Inflammatory macrophage treated with lipopolysaccharide for 1 hour (primary cell): ENCODE measurements at places on chromosomes 7 and 10.

DNA sequence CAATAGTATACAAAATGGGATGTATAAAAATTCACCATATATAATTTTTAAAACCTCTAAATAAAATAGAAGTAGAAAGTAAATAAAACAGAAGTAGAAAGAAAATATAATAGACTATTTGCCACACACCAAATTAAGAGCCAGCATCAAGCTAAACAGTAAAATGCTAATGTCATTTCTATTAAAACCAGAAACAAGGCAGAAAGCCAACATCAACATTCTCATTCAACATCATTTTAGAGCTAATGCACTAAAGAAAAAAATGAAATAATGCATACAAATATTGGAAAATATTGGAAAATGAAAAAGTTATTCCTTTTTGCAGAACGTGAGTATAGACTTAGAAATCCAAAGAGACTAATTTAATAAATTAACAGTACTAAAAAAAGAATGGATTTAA, 23.4 kb upstream of the RELN start:
- no peak for DNase-seq

DNA sequence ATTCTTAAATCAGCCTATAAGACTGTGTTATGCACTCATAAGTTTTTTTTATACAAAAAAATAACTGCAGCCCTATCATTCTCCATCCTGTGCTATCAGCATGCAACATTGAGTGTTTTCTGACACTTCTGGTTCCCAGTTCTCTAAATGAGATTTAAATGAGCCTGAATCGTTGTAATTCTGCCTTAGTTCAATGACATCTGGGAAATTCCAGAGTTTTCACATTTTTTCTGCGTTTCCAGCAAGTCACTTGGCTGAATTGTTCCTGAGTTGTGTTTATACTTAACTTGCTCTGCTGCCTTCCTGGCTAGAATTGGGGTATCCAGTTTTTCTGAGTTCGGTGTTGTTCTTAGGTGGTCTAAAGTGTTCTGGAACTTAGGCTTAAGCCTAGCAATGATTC, 636.1 kb upstream of the FZD8 start:
- DNase-seq, result no peak

DNA sequence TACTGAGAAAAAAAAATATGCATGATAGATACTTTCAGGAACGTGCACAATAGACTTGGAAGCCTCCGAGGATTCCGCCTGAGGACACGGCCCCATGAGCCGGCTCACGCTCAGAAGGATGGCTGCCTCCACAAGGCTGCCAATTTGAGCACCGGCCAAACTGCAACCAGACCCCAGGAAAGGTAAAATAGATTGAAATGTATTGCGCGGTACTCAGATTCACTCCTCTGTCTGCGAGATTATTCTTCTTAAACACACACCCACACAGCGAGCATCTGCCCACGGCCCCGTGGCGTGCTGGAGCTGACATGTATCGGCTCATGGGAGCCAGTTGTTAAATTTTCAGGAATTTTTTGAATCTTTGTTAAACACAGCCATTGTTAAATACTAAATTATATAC, 653.2 kb upstream of the MKI67 start:
- no peak for DNase-seq

GRCh38 chr7:5414916-5415315, 8.7 kb downstream of the TNRC18 start:
- DNase-seq, result no peak

DNA sequence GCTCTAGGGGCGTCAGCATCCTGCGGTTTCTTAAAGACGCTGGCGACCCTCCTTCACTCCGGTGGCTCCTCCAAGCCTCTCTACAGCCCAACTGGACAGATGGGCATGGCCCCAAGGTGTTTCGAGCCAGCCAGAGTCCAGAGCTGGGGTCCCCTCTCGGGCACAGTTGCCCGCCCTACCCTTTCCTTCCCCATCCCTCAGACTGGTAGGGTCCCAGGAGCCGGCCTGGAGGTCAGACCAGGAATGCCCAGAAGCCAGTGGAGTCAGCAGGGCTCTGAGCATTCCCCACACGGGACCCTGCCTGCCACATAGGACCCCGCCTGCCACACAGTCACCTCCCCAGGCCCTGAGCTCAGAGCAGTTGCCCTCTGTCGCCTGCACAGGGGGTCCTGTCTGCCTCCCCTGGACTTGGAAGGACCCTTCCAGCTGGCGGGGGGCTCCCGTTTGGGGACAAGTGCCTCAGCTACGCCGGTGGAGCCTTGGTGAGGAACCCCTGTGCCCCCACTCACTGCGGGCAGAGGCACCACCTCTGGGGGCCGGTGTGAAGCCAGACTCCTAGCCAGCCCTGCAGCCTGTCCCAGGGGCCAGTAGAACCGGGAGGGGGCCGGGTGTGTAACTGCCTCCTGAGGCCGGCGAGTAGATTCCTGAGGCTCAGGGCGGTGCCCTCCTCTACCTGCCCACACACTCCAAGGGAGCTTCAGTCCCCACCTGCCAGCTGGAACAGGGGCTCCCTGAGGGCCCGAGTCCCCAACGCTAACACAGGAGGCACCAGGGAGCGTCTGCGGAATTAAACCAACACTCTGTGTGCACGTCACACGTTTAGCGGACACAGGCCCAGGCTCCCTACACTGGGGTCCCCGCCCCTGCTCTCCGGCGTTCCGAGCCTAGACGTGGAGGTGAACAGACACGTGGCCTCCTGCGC, 19.4 kb upstream of the PDGFA start:
- DNase-seq, result no peak

DNA sequence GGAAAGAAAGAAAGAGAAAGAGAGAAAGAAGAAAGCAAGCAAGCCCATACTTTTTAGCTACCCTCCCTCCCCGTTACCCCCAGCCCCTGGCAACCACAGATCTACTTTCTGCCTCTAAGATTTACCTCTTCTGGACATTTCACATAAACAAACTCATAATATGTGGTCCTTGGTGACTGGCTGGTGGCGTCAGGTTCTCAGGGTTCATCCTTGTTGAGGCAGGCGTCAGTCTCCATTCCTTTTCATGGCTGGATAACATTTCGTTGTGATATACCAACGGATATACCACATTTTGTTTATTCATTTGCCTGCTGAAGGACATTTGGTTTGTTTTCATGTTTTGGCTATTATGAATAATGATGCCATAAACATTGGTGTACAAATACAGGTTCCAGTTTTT, 30.5 kb downstream of the CDH23 start:
- DNase-seq, result no peak

- DNase-seq, result no peak
Measured at GRCh38 chr10:46277840-46278239, 9.0 kb upstream of the ANTXRL start.

GRCh38 chr10:369684-370448, 234.6 kb downstream of the ZMYND11 start:
- no peak for DNase-seq

DNA sequence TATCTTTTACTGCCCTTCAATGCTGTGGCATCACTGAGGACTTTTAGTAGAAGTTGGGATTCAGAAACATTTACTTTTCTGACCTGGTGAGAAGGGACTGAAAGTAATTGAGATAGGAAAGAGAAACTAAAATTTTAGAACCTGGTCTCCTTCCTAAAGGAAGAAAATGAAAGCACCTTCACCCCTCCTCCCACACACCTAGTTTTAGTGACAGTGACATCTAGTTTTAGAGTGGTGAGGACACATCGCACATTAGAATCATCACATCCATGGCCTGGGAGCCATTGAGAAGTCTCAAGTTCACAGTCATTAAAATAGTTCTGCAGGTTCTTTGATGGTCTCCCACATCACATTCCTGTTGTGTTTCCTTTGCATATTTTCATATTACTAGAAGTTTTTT, 16.1 kb downstream of the TAS2R41 start:
- DNase-seq, result no peak

GRCh38 chr7:22781230-22781711, 41.4 kb downstream of the TOMM7 start:
- DNase-seq, result no peak

DNA sequence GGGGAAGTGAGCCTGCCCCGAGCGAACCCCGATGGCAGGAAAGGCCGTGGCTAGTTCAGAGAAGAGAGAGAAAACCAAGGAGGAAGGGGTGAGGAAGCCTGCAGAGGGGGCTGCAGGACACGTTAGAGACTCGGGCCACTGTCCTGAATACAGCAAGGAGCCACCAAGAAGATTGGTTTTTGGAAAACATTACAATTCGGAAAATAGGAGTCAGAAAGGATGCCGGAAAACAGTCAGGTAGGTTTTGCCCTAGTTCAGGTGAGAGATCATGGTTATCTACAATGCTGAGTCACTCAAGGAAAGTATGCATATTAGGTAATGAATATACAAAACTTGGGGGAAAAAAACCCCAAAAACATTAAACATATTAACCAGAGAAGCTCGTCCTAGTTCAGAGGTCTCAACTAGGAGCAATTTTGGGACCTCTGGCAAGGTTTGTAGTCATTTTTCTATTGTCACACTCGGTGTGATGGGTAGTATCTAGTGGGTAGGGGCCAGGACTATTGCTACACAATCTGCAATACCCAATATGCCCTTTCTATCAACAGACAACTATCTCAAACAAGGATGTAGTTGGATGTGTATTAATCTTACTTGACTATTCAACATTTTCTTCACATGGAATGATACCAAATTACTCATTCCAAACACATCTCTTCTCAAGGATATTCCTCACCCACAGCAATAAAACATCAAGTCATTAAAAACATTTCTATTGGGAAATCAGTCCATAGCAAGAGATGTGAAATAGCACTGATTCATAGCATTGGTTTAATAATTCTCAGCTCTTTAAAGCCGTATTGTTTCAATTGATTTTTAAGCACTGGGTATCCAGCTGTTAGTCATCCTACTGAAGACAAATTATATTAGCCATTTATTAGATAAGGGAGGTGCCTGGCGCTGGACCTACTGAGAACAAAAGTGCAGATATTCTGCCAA, 74.4 kb upstream of the RSU1 start:
- peak; percentile 20 for DNase-seq

GRCh38 chr7:95219721-95220120, 104.6 kb downstream of the PON1 start:
- DNase-seq, result no peak

- no peak for DNase-seq
Measured at GRCh38 chr10:10629512-10629911, 388.2 kb upstream of the CELF2 start.

- DNase-seq, result no peak
Measured at GRCh38 chr7:11332186-11332864, 358.7 kb downstream of the PHF14 start.

DNA sequence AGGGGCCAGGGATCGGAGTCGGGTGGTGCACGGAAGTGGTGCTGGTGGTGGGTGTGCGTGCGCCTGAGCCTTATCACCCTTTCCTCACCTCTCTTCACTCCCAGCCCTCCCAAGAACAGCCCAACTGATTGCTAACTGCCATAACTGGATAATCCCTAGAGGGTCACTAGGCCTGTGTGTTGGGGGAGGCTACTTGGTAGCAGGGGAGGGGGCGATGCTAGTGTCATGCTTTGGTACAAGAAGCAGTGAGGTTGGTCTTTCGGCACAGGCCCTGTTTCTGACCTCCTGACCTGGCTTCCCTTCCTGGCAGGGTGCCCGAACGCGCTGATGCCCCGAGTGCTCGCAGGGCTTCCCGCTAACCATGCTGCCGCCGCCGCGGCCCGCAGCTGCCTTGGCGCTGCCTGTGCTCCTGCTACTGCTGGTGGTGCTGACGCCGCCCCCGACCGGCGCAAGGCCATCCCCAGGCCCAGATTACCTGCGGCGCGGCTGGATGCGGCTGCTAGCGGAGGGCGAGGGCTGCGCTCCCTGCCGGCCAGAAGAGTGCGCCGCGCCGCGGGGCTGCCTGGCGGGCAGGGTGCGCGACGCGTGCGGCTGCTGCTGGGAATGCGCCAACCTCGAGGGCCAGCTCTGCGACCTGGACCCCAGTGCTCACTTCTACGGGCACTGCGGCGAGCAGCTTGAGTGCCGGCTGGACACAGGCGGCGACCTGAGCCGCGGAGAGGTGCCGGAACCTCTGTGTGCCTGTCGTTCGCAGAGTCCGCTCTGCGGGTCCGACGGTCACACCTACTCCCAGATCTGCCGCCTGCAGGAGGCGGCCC, 652 bp downstream of the KAZALD1 start:
- no peak for DNase-seq

DNA sequence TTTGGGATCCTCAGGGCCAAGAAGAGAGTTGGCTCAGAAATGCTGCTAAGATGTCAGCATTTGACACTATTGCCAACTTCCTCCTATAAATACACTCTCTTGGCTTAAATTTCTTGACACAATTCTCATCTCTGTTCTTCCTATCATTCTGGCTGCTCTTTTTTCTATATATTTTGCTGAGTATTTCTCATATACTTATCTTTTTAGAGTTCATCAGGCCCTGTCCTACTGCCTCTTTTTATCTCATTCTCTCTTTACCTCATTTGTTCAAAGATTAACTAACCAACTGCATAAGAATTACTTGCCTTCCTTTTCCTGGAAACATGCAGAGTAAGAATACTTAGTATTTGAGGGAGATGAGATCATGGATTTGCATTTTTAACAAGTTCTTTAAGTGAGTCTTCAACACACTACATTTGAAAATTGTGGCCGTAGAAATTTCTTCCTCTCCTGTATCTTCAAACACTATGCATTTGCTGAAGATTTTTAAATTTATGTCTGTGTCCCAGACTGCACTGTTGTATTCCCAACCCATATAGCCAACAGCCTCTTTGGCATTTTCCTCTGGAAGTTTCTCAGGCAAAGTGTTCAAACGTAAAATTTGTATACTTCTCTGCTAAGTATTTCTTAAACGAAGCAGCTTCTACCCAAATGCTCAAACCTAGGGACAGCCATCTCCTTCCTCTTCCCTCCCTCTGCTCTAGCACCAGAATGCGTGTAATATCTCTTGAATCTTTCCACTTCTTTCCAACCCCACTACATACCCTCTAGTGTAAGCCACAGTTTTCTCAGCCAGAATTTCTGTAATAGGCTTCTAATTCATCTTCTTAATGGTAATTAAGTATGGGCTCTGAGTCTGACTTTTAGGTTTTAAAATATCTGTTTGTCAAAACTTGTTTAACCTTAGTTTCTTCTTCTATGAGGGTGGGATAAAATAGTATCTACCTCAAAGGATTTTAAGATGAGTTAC, 35.5 kb downstream of the ARL4A start:
- DNase-seq, result no peak

- DNase-seq, result no peak
Measured at GRCh38 chr10:10626734-10627133, 390.9 kb upstream of the CELF2 start.

GRCh38 chr10:81027223-81027622, 489.5 kb downstream of the SH2D4B start:
- DNase-seq, result no peak

GRCh38 chr10:86663576-86664339, 4.6 kb upstream of the LDB3 start:
- DNase-seq, result no peak

GRCh38 chr7:123075838-123076467, 80.5 kb upstream of the TAS2R16 start:
- DNase-seq, result no peak

DNA sequence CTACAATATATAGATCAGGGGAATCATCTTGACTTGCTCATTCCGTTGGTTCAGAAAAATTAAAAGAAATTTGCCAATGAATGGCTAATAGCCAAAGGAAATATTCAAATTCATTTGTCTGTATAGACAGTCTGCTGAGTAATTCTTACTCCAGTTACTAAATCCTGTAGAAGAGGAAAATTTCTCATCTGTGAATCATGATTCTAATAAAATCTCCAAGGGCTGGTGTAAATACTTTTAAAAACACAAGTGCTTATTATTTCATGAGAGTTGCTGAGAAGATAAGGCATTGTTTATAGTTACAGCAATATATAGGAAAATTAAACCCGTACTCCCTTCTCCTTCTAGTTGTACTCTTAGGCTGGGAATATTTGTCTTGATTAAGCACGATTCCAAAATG, 53.0 kb downstream of the WNT2 start:
- no peak for DNase-seq

GRCh38 chr7:50262916-50263690, 41.4 kb upstream of the IKZF1 start:
- DNase-seq, result peak; percentile 60

- DNase-seq, result no peak
Measured at GRCh38 chr10:94533027-94533426, 12.6 kb upstream of the HELLS start.
